Panc1 (cell line): ENCODE measurements at places on chromosomes 1 and 21. TPM values are rescaled to one million over a fixed set of nuclear protein-coding genes. Genes with fewer than 3 reads are reported as not detected.

Gene TLCD4
- 2.9 TPM for total RNA-seq

DNA sequence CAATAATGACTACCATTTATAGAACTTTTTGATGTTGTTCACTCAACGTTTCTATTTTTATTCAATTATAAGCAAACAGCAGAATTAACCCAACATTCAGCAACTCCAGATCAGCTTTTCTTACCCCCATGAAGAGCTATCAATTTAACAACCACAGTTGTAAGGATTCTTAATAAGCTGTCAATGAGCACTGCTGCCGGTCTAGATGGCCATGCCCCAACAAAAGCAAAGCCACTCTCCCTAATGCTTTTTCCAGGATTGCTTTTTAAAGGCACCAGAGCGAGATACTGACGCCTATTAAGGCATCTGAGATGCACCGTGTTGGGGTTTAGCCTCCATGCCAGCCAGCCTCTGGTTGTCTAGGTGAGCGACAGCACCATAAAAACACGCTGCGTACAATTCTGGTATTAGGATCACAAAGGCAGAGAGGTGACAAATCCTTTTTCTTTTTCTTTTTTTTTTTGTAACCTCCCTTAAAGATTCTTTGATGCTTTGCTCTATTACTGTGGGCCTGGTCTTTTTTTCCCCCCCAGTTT is 39.5 kb downstream of the PTPRC start:
- no peak for DNase-seq

GRCh38 chr1:70495370-70495769 is 84.3 kb downstream of the CTH start:
- no peak for DNase-seq

DNA sequence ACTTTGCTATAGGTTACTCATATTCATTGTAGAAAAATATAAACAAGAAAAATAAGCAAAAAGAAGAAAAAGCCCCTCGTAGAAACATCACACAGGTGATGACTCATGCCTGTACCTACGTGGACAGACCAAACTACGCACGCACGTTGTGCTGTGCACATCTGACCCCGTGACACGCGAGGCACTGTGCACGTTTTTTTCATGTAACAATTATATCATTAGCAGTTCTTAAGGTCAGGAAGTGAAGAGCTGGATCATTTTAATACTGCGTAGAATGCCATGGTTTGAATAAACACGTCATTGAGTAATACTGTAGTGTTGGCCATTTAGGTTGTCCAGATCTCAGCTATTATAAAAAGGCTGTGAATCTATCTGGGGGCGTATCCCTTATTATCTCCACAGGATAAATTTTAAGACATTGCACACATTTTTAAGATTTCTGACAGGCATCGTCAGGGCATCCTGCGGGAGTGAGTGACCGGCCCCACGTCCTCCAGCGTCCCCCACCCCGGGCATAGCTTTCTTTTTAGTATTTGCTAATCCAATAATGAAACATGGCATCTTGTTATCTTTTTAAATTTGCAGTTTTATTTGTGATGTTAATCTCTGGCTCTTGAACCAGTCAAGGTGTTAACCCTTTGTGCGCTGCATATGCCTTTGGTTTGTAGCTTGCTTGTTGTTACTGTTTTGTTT is 23.4 kb upstream of the ADARB1 start:
- DNase-seq: no peak

Gene UMODL1
- total RNA-seq: 0.18 TPM

DNA sequence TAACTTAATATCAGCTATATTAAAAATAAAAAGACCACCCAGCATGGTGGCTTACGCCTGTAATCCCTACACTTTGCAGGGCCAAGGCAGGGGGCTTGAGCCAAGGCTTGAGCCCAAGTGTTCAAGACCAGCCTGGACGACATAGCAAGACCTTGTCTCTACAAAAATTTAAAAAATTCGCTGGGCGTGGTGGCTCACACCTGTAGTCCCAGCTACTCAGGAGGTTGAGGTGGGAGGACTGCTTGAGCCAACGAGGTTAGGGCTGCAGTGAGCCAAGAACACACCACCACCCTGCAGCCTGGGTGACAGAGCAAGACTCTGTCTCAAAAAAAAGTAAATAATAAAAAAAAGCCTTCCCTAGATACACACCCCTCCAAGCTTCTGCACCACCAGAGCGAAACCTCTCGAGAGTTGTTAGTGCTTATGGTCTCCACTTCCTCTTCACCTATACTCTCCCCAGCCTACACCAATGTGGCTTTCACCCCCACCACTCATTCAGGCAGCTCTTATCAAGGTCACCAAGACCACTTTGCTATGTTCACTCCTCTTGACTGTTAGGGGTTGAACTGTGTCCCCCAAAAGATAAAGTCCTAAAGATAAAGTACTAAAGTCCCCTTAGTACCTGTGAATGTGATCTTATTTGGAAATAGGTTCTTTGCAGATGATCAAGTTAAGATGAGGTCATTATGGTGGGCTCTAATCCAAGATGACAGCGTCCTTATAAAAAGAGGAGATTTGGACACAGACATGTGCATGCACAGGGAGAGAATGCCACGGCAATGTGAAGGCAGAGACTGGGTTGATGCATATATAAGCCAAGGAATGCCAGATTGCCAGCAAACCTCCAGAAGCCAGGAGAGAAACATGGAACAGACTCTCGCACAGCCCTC is 6.8 kb upstream of the PPP1R15B start:
- DNase-seq: no peak

GRCh38 chr1:50959303-50959912 is 659 bp downstream of the FAF1 start:
- DNase-seq: no peak
